ENCODE measurements at places on chromosomes 12 and 14.

- DNase-seq: no peak
Measured at GRCh38 chr12:26116829-26117715, 7.8 kb downstream of the BHLHE41 start.

- DNase-seq: no peak
Measured at GRCh38 chr12:43210485-43211192, 341.4 kb downstream of the ADAMTS20 start.

- no peak for DNase-seq
Measured at GRCh38 chr12:77372026-77372425, 306.7 kb upstream of the E2F7 start.

- no peak for DNase-seq
Measured at GRCh38 chr14:77648520-77649200, 32.2 kb upstream of the SPTLC2 start.

DNA sequence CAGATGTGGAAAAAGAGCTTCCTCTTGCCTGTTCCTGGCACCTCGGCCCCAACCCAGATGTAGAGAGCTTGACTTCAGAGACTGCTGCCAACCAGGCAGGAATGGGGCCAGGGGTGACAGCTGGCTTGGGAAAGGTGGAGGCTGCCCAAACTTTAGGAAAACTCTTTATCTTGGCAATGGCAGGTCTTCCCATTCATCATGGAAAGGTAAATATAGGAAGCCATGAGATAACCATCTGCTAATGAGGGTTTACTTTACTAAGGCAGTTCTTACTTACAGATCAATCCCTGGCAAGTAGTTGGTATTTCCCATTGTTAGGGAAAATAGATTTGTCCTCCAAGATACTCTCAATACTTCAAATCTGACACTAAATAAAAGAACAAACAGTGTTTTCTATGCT, 143.1 kb upstream of the NUDT4 start:
- no peak for DNase-seq

GRCh38 chr14:94644102-94644535, 31.9 kb downstream of the SERPINA3 start:
- DNase-seq: no peak

DNA sequence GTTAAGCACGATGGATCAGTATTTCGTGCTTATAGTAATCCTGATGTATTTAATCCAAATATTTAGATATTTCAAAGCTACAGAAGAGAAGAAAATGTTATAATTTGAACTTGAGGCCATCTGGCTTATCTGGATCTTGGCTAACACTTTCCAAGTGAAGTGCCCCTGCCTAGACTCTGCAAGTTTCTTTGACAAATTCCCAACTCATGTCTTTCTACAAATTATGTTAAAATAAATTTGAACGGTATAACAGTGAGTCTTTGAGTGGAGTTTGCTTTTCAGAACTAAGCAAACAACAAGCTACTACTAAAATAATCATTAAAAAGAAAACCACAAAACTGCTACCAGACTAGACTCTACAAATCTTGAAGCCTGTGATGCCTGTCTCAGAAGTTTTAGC, 374.4 kb upstream of the PRICKLE1 start:
- no peak for DNase-seq

GRCh38 chr12:13811061-13811460, 170.3 kb downstream of the GRIN2B start:
- no peak for DNase-seq

- DNase-seq: peak; percentile 57
Measured at GRCh38 chr12:6461401-6462233, 8.9 kb downstream of the VAMP1 start.

DNA sequence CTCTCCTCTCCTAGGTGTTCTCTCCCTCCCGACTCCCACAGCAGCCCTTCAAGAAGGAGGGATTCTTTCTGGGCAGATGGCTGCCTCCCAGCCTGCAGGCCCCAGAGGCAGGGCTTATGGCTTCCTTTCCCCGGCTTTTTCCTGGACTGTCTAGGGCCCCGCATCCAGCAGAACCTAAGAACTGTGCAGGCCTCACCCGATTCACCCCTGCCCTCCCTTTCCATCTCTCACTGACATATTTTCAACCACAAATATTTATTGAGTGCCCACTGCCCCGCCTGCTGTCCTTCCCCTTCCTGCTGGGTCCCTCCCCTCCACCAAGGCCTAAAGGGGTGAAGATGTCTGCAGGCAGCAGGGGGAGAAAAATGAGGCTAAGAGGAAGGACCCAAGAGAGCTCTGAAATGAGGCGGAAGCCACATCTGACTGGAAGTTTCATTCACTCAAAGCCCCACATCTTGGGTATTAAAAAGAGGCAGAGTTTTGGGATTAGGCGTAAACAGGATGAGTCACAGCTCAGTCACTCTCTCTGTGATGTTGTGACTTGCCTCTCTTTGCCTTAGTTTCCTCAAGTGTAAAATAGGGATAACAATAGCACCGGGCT, 2.9 kb downstream of the SCNN1A start:
- DNase-seq: no peak

DNA sequence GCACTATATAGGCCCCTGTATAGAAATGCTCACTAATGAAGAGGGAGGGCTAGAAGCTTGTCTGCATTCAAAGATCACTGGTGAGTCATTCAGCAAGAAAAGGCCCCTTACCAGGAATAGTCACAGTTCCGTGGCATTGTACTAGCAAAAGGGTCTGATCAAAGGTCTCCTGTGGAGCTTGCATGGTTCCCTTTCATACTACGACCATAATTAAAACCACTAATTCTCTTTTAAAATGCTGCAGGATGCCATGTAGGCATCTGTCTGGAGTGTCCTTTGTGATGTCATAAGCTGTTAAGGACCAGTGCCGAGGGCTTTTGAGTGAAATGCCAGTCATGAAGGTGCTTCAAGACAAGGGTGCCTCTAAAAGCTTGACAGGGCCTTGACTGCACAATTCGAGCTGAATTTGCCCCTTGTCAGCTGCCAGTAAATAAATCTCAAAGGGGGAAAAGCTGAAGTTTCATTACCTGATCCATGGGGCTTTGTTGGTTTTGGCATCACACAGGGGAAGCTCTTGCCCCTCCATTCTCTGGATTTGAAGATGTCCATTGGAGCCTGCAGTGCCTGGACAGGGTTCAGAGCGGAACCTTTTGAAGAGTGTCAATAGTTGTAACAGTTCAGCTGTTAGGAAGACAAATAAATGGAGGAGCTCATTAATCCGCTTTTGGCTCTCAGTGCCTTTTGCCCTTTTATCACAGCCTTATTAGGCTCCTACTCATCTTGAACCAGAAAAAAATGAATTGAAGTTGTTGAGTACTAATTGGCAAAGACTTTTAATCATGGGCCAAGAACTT, 69.1 kb downstream of the TMEM260 start:
- DNase-seq: no peak

- DNase-seq: no peak
Measured at GRCh38 chr12:119157978-119158377, 20.8 kb upstream of the HSPB8 start.

DNA sequence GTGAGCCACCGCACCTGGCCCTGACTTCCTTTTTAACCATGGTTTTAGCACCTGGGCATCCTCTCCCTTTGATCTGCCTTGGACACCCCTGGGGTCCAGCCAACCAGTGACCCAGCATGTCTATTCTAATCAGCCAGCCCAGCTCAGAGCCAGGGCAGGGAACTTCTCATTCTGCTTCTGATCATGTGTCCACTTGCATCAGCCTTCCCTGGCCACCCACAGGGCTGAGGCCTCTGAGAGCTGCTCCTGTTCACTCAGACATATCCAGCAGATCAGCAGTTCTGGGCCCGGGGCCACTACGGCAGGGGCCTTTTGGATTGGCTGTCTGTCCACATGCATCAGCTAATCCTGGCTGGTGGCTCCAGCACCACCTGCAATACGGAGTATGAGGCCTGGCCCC, 117.9 kb upstream of the MAP1LC3B2 start:
- DNase-seq: no peak

GRCh38 chr12:60926256-60926655, 1330.4 kb downstream of the SLC16A7 start:
- DNase-seq: no peak

DNA sequence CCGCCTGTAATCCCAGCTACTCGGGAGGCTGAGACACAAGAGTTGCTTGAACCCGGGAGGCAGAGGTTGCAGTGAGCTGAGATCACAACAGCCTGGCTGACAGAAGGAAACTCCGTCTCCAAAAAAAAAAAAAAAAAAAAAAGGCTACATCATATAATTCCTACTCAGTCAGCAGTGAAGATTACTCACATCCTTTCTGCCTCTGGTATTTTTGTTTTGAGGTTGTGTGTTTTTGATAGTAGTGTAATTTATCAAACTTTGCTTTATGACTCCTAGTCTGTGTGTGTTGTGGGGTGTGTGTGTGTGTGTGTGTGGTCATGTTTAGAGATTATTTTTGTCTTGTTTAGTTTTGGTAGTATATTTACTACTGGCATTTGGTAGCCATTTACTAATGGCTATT, 29.8 kb upstream of the DLGAP5 start:
- no peak for DNase-seq

DNA sequence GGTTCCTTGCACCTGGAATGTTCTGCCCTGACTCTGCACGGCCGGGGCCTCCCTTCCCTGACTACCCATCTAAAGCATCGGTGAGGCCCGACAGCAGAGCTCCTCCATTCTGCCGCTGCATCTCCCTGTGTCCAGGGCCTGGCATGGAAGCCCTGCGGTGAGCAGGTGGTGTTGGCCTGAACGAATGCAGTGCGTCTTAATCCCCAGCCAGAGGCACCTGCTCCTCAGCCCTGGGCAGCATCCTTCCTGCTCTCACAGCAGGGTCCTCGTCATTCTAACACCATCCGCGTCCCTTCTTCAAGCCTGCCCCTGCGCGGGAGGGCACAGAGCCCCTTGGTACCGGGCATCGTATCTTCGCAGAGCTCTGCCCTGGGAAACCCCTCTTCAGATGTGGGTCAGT, 15.4 kb downstream of the BEGAIN start:
- DNase-seq: no peak

- no peak for DNase-seq
Measured at GRCh38 chr12:53255996-53256395, 12.1 kb upstream of the ESPL1 start.

DNA sequence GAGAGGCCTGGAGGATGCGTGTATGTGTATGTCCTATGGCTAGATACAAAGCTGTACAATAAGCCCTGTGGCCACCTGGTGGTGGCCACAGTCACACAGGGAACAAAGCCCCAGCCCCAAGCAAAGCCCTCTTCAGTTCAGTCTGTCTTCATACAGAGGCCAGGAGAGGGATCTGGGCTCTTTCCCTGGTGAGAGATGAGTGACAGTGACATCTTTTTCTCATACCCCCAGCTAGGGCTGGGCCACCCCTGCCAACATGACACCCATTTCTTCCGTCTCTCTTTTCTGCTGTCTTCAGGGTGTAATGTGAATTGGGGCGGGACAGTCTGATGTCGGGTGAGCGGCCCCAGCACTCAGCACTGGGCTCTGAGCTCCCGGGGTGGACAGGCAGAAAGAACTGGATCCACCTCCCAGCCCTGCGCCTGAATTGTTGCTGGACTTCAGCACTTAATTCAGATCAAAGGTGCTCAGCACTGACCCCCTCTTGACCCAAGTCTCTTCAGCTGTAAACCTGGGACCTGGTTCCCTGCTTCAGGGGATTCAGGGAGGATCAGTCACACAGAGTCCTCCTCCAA, 59.8 kb downstream of the SERPINA3 start:
- no peak for DNase-seq

GRCh38 chr14:26527095-26527494, 70.7 kb downstream of the NOVA1 start:
- no peak for DNase-seq
